GM23338 (cell line): ENCODE measurements at places on chromosomes 13 and 19. TPM values are rescaled to one million over a fixed set of nuclear protein-coding genes. Genes with fewer than 3 reads are reported as not detected.
A peak's percentile ranks its signal among the peaks of the same experiment; 100 is the strongest.

Gene METTL21C
- total RNA-seq: not detected in 2 replicates

Gene ALOX5AP
- total RNA-seq: not detected in 2 replicates

Gene PLK5
- 0.23 and 1.2 TPM in 2 replicates for total RNA-seq

Gene FFAR3
- 0.35 TPM in 1 of 2 replicates, not detected in the other for total RNA-seq

DNA sequence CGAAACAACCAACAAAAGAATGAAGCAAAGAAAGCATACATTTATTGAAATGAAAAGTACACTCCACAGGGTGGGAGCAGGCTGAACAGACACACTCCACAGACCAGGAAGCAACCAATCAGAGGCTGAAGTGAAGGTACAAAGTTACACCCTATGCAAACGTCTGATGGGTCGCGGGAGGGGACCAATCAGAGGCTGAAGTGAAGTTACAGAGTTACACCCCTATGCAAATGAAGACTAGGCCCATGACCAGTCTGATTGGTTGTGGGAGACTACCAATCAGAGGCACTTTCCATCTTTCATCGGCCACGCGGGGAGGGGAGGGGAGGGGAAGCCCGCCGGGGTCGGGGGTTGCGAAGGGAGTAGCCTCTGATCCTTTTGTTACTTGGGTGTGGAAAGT lies 12.4 kb upstream of the FBL start:
- no peak overlapping the region for H3K4me3 ChIP-seq
- H3K36me3 ChIP-seq: no peaks in the 10 kb centered on the region
- peak; percentile 85 for DNase-seq
- H3K27me3 ChIP-seq: no peaks in the 10 kb centered on the region
- H3K4me1 ChIP-seq: no peaks in the 10 kb centered on the region

Gene OXGR1
- total RNA-seq: 0.80 and 0.93 TPM in 2 replicates
